ENCODE measurements at places on chromosomes 2 and 18.

DNA sequence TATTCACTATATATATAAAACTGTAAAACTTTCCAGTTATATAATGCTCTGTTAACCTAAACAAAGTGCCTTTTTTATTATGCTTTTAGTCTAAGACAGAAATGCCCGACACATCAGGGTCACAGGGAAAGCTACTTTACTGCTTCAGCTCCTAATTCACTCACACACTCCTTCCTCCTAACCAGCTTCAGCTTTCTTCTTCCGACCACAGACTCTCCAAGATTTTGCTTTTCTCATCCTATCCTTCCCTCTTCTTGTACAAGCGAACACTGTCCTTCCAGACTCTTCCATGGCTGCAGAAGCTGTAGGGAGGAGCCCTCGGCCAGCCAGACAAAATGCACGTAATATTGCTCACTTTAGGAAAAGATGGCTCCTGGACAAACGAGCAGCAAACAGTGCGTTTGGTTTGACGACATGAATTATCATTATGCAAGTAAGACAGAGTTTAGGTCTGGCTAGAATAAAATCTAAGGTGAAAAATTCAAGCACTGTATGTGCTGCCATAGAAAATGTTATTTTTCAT lies 47.5 kb upstream of the HNRNPA3 start:
- DNase-seq, result no peak

GRCh38 chr2:157830696-157831570 lies 45.2 kb downstream of the ACVR1 start:
- peak; percentile 98 for DNase-seq

DNA sequence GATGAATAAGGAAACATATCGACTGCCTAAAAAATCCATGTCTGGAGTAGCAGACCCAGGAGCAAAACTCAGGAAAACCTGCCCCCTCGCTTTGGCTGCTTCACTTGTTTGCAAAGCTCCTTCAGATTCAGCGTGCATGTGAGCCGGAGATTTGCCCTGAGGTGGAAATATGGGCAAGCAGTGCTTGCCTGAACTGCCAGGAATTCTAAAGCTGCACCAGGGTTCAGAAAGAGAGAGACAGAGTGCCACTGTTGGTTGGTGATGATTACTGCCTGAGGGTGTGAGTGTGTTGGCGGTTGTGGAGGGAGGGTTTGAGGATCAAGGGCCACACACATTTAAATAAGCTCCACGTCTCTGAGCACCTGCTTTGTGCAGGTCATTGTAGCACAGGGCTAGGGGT lies 139.6 kb upstream of the RGPD4 start:
- no peak for DNase-seq

DNA sequence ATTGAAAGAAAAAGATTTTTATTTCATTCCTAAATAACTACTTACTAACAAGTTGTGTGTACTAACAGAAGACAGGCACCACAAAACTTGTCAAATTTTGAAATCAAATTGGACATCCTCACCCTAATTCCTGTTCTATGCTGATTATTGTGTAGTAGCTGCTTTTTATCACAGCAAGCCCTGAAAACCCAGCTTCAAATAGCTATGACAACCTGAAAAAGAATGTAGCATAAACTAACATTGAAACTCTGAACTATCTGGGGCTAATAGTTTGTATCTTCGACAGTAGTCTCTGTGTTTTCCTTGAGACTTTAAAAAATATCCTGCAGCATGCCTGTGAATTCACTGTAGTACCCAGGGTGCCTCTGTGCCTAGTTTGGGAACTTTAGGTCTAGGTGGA lies 122.6 kb downstream of the WDPCP start:
- no peak for DNase-seq

GRCh38 chr2:183125659-183126341 lies 1.6 kb downstream of the NUP35 start:
- no peak for DNase-seq
